ENCODE measurements at places on chromosomes 4 and X.

DNA sequence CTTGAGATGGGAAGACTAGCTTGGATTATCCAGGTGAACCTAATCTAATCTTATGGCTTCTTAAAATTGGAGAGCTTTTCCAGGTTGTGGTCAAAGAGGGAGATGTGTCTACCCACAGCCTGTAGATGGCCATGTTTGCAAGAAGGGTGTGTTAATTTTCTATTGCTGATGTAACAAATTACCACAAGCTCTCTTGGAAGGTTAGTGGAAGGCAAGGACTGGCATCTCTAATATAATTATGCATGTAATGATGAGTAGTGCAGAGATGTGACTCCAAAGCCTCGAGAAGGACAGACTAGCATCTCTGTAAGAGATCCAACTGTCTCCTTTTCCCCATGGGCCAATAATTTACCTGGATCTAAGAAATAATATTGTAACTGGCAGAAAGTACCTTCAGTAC lies 3.2 kb upstream of the ADH1B start:
- no peak for DNase-seq

- DNase-seq, result no peak
These were observed 13.5 kb downstream of the HERC3 start for GRCh38 chr4:88605736-88606135.

DNA sequence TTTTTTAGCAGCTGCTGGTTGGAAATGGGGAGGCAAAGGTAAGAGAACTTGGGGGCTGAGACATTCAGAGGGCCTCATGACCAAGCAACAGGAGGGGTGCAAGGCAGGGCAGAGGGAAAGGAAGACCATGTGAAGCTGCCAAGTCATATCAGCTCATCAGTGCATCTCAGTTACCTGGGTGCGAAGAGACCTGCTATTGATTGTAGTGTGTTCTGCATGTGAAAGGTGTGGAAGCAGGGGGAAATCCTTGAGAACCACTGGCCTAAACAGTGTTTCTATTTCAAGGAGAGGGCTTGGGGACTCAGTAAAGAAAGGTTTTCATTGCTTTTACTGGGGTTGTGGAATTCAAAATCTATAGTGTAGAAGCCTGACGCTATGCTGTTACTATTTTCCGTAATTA lies 47.1 kb upstream of the EDA start:
- DNase-seq, result no peak

- no peak for DNase-seq
These were observed 5.7 kb upstream of the CXXC4 start for GRCh38 chr4:104500442-104500841.

DNA sequence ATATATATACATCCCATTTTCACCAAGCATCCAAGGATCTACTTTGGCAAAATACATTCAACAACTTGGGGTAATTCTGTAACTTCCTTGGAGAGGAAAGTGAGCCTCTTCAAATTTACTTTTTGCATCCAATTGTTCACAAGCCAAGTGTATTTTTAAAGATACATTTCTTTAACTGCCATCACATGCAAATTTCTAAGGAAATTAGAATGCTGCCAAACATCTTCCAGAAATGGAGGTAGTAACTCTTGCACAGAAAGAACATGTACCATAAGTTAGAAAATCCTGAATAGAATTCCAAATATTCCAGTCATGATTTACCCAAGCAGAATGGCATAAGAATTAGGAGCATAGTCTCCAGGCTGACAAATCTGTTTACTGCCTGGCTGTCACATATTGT lies 220.5 kb upstream of the NWD2 start:
- DNase-seq, result no peak

DNA sequence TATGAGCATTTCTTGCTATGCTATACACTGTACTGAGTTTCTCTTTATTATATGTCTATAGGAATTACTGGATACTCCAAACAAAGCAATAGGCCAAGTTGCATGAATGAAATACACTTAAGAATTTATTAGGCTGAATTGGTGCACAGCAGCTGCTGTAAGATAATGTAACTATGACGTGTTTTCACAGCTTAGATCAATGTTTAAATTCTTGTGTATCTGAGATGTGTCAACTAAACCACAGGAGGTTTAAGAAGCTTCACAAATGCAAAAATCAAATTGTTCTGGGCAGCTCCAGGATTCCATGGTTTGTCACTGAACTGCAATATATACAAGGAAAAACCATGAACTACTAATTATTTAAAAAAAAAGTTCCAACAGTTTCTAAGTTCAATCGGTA lies 156.7 kb downstream of the MAPK10 start:
- DNase-seq, result no peak

DNA sequence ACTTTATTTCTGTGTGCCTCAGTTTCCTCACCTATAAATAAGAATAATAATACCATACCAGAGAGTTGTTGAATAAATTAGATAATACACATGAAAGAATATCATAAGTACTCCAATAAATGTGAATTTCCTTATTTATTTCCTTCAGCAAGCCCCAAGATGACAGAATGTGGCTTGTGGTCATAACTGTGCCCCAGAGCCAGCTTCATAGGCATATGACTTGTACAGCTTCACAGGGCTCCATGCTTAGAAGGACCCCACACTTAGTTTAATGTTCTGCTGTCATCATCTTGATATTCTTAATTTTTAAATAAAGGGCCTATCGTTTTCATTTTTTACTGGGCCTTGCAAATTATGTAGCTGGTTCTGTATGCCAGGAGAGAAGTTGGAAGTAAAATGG lies 25.3 kb downstream of the VSIG4 start:
- no peak for DNase-seq

DNA sequence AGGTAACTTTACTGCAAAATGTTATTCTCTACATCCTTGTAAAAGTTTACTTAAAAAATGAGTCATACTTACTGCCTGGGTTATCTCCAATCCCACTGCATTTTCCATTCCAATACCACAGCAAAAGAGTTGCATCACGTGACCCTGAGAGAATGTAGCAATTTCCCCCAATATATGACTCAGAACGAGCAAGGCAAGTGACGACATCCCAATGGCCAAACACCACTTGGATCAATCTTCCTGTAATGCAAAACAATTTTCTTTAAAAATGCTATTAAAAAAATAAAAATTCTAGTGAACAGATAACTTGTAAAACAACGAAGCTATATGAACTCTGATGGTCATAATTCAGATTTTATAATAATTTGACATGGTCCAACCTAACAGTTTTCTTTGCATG lies 224.3 kb downstream of the DCLK2 start:
- no peak for DNase-seq

GRCh38 chr4:91936311-91936710 lies 367.5 kb upstream of the GRID2 start:
- no peak for DNase-seq

DNA sequence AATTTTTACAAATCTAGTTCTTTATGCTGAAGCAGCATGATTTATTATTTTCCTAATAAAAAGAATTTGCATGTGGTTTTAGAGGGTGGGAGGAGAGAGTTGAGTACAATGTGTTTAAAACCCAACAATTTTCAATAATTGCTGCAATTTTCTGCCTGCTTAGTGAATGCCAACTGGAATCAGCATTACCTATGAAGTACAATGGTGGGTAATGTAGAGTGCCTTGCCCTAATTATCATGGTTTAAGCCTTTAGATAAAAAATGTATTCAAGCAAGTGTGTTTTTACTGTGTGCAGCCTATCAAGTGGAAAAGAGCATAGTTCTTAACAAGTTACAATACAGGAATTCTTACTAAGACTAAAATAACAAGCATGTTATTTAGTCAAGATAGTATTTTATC lies 77.9 kb upstream of the ANKRD50 start:
- no peak for DNase-seq

GRCh38 chrX:34562006-34562405 lies 95.1 kb downstream of the TMEM47 start:
- DNase-seq, result no peak
